ENCODE measurements at places on chromosomes 3 and 15.

GRCh38 chr15:46622851-46623250 is 988.0 kb downstream of the SQOR start:
- no peak for DNase-seq

- DNase-seq = no peak
Observed at GRCh38 chr3:37887824-37888223, 26.1 kb downstream of the CTDSPL start.

GRCh38 chr15:57591822-57592367 is at the start of gene MYZAP:
MYZAP (plus strand) TSS chr15:57591904; CDS start chr15:57592035, 131 bp downstream.
- no peak for DNase-seq

DNA sequence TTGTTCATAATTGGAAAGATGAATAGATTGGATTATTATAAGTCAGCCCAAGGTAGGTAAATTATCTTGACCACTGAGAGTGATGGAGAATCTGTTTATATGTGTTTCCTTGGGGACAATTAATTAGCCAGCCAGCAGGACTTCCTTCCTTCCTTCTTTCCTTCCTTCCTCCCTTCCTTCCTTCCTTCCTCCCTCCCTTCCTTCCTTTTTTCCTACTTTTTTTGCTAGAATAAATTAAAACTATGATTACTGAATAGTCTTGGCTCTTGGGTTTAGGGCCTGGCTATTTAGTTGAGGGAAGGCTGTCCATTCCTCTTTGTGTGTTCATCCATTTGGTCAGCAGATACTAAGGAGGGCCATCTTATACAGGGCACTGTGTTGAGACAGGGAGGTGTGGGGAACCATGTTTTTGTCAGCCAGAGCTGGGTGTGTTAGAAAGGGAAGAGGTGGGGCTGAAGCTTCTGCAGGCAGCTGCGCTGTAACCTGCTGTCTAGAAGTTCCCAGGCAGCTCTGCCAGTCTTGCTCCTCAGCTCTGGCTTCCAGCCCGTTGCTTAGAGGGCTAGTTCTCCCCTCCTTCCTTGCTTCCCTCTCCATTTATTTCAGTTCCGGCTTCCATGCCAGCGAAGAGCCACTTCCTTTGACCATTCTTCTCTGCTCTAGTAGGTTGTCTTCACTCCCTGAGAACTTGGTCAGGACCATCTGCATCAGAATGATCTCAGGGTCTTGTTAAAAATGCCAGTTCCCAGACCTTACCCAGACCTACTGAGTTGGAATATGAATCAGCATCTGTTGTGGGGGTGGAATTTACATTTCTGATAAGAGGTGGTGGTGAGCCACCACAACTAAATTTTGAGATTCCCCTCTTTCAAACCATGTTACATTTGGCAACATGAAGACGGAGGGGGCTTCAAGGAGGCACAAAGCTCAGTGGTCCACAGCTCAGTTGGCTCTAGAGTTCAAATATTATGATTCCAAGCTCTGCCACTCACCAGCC is 113.9 kb downstream of the DGKG start:
- peak; percentile 73 for DNase-seq

DNA sequence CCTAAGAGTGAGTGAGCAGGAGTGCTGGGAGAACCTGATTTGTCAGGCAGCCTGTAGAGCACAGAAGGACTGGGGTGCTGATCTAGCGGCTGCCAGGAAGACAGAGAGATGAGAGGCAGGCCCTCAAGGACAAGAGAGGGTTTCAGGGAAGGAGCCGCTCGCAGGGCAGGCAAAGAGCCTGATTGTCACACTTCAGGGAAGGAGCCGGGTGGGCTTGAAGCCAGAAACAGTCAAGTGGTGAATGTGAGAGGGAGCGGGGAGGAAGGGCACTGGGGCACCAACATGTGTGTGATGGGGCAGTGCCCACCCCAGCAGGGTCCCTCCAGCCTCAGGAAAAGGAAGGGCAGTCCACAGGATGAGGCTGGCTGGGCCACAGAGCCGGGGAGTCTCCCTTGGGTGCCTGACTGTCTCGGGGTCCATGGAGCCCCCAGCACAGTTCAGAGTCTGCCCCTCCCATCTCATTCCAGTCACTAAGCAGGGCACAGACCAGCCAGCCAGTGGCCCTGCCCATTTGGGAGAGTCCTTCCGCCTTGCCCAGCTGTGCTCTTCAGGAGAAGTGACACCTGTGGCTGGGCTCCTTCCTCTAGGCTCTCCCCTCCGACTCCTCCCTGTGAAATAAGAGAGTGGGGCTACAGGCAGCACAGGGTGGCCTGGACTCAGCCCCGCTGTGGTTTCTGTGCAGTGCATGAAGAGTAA is 148.6 kb downstream of the RAB11A start:
- DNase-seq = no peak

GRCh38 chr3:134340982-134341365 is 33.3 kb downstream of the AMOTL2 start:
- no peak for DNase-seq

DNA sequence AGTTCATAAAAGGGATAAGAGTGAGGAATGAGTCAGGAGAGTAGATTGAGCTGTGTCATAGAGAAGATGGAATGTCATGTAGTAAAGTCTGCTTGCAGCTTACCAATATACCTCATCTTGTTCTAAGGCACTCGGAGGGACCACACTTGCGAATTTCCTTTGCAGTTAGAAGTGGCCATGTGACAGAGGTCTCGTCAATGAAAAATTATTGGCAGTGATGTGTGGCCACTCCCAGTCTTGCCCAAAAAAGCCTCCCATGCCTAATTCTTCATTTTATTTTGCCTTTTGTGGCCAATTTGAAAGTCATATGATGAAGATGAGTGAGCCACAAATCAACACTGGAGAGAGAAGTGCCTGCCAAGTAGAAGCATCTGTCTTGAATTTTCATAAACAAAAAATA is 465.6 kb upstream of the ZNF385D start:
- DNase-seq = no peak

DNA sequence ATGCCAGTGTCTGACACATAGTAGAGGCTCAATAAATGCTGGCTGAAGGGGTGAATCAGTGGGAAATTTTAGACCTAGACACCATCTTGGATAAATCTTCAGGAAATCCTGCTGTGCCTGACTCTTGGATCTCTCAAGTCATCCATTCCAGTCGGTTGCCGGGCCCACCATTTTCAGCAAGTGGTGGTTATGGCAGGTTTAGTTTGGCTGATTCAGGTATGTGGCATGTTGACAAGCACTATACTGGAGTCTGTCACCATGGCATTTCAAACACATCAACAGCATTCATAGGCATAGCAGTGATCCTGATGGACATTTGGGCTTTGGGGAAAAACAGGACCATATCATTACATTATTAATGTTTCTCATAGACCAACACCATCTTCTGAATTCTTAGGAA is 25.7 kb upstream of the APH1B start:
- no peak for DNase-seq

DNA sequence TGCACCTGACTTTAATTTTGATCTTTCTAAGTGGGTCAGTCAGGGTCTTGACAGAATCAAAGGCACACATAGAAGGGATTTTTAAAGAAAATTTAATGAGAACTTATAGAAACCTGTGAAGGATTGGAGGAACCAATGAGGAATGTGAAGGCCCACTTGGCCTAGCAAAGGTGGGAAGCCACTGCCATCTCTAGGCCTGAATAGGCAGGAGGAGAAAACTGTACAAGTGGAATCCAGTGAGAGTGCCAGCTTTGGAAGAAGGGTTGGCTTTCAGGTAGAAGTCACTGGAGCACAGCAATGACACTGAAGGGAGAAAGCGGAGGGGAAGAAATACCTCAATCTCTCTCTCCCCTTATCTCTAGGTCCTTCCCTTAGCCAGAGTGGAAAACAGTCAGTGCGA is 380.7 kb upstream of the KCNMB2 start:
- DNase-seq = no peak

DNA sequence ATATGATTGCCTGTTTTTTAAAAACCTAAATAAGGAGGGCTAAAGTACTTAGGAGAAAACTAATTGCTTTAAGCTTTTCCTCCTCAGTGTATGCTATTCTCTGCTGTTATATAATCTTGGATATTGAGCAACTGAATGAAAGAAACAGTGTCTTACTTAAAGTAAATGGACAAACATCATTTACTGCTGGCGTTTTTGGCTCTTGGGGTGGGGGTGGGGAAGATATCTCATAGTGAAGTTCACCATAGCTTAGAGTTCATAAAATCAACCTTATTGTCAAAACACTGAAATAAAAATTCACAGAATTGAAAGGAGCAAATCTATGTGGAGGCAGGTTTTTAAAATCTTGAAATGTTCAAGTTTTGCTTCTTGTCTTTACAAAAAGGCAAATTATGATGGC is 256.4 kb upstream of the SOX2 start:
- no peak for DNase-seq
